ENCODE measurements at places on chromosomes 13 and 19.
A peak's percentile ranks its signal among the peaks of the same experiment; 100 is the strongest.

GRCh38 chr13:59501004-59501403, 662.7 kb downstream of the DIAPH3 start:
- DNase-seq, result no peak

DNA sequence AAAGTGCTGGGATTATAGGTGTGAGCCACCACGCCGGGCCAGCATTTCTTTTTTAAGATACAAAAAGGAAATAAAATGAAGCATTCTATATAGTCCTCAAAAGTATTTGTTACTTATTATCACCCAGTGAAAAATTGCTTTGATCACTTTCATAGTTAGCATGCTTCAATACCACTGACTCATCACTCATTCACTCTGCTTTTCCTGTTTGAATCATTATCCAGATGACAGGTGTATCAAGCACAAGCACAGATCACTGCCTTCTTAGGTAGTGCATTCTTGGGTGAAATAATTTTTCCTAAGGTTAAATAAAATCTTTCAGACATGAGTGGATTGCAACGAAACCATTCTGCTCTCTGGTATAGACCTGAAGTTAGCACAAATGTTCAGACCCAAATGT, 35.8 kb upstream of the SPART start:
- no peak for DNase-seq

GRCh38 chr19:10074153-10074552, 12.0 kb upstream of the SHFL start:
- peak; percentile 16 for DNase-seq

GRCh38 chr19:15108145-15108844, 1.1 kb downstream of the SYDE1 start:
- peak; percentile 12 for DNase-seq

DNA sequence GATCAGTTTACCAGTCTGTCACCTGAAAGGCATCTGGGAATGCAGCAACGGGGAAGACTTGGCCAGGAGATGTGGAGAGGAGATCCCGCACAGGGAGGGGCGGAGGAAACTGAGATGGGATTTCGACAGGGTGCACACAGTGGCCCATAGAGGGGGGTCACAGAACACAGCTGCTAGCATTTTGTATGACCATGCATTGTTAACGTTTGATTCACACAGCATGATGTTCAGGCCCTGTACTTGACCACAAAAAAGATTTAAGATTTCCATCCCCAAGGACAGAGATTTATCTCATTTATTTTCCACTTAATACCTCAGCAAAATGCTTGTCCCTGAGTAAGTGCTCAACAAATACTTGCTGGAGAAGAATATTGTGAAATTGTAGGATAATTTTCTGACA, 63.2 kb downstream of the RAB20 start:
- DNase-seq, result no peak

GRCh38 chr19:28426730-28427225, 786.2 kb downstream of the UQCRFS1 start:
- DNase-seq, result no peak

- DNase-seq, result no peak
These were observed 43.4 kb upstream of the N4BP2L1 start for GRCh38 chr13:32471187-32471922.

GRCh38 chr13:95568131-95568530, 15.6 kb downstream of the CLDN10 start:
- no peak for DNase-seq

DNA sequence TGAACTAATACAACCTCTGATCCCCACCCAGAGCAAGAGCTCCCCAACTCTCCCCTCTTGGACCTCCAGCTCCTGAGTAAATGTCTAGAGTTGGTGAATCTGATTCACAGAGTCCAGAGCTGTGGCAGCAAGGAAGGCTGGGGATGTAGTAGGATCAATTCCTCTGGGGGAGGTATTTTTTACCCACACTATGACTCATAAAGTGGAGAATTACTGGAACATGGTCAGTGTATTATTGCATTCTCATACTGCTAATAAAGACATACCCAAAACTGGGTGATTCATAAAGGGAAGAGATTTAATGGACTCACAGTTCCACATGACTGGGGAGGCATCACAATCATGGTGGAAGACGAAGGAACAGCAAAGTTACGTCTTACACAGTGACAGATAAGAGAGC, 496.7 kb downstream of the EFNB2 start:
- DNase-seq, result no peak

DNA sequence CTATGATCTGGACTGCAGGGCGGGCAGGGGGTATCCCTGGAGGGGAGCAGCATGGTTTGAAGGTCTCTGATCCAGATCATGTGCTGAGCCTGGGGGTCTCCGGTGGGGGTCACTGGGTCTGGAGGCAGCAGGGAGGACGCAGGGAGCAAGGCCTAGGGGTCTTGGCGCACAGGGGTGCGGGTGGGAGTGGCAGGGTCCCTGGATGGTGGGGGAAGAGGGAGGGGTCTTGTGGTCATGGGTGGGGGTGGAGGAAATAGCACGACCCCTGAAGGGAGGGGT, 1.9 kb downstream of the BTBD2 start:
- DNase-seq, result no peak
